ENCODE measurements at places on chromosomes 13 and 19.

GRCh38 chr13:37893321-37893720 lies 23.7 kb upstream of the TRPC4 start:
- no peak for DNase-seq

GRCh38 chr13:42612021-42612765 lies 38.2 kb downstream of the TNFSF11 start:
- no peak for DNase-seq

- DNase-seq: no peak
Measured at GRCh38 chr13:67120872-67121531, 109.1 kb downstream of the PCDH9 start.

GRCh38 chr19:48340995-48341394 lies 15.6 kb downstream of the EMP3 start:
- DNase-seq: no peak

DNA sequence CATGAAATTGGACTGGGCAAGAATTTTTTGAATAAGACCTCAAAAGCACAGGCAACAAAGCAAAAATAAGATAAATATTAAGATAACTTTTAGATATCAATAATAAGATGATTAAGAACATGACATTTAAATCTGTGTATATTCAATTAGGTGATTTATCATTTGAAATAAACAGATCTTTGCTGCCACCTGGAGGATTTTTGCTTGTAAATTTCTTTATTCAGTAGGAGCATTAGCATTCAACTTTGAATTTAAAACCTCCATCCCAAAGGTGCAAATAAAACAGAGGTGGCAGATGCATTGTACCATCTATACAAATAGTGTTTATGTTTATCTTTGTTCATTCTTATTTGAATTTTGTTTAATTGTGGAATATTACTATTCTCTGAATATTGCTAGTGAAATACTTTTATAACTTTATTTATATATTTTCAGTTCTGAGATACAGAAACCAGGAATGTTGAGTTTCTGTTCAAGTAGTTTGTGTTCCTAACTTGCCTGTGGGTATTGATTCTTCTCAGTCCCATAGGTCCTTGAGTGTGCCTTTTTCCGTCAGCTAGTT lies 20.9 kb downstream of the COG6 start:
- no peak for DNase-seq

- no peak for DNase-seq
Measured at GRCh38 chr13:32038343-32038742, 6.8 kb downstream of the FRY start.

GRCh38 chr19:16206637-16207036 lies 8.9 kb downstream of the AP1M1 start:
- DNase-seq: no peak

DNA sequence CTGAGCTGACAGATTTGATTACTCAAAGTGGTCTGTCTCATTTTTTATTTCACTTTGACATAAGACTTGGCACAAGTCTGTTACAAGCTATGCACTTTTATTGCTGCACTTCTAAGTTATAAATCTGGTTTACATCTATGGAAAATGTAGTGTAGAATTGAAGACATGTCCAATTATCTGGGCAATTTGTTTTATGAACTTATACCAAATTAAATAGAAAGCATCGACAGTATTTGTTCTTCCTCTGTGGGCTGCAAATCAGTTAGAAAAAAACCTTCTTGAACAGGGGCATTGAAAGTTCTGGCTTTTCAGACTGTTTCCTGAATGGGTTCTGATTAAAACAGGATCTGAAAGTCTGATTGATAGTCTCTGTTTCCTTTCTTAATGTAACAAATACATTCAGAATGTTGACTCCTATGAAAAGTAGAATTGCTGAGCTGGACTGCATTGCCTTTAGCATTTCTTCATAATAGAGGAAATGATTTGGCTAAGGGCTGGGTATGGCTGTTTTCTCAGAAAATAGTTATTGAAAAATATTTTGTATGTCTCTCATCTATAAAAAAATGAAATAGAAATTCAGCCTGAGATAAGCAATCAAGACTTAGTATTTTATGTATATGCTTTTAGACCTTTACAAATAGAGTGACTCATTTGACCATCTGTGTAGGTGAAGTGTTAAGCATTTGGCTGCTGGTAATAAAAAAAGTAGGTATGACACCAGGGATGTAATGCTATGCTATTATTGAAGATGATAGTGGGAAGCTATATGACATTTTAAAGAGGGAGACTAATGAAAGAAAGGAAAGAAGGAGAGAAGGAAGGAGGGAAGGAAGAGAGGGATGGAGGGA lies 210.9 kb upstream of the SPRY2 start:
- no peak for DNase-seq

DNA sequence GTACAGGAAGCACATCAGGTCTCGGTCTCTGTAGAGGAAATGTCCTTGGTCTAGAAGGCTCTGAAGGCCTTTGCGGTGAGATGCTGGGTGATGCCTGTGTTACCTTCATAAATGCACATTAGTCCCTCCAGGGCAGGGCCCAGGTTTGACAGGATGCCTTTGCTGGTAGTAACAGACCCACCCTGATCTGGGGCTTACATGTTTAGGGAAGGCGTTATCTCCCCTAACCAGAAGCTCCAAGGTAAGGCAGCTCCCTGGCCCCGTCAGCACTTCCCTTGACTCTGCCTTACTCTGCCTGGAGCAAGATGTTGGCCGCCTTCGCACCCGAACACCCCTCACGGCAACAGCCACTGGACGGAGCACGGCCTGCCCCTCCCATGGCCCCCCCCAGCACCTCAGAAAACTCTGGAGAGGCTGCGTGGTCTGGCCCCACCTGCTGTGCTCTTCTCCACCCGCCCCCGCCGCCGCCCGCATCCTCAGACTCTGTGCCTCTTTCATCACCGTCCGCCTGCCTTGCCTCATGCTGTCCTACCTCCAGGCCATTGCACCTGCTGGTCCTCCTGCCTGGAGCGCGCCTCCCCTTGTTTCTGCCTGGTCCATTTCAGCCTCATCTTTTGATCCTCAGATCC lies 9.1 kb downstream of the AP2A1 start:
- no peak for DNase-seq

GRCh38 chr19:40588110-40588854 lies 11.6 kb downstream of the SHKBP1 start:
- no peak for DNase-seq

DNA sequence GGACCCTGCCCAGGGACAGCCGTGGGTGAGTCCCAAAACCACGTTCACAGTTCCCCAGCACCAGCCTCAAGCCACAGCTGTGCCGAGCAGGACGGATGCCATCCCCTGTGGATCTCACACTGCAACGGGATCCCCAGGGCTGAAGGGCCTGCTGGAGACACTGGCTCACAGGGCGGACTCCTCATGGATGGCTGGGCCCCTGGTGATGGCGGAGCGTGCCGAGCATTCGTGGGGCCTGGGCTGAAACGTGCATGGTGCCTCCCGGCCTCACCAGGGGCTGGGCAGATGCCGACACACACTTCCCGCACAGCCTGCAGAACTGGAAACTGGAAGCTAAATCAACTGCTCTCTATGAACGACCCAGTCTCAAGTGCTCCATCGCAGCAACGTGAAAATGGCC lies 9.6 kb downstream of the RNF126 start:
- no peak for DNase-seq

GRCh38 chr13:105625691-105626090 lies 909.8 kb downstream of the EFNB2 start:
- DNase-seq: no peak

- DNase-seq: no peak
Measured at GRCh38 chr19:41264581-41265394, 616 bp downstream of the HNRNPUL1 start.

- no peak for DNase-seq
Measured at GRCh38 chr19:45163751-45164460, 3.1 kb upstream of the NKPD1 start.

GRCh38 chr13:93116809-93117208 lies 109.8 kb upstream of the GPC6 start:
- DNase-seq: no peak

GRCh38 chr13:31485651-31486051 lies 253.7 kb upstream of the RXFP2 start:
- DNase-seq: no peak

- DNase-seq: no peak
Measured at GRCh38 chr19:40726279-40726678, 9.4 kb downstream of the ITPKC start.

DNA sequence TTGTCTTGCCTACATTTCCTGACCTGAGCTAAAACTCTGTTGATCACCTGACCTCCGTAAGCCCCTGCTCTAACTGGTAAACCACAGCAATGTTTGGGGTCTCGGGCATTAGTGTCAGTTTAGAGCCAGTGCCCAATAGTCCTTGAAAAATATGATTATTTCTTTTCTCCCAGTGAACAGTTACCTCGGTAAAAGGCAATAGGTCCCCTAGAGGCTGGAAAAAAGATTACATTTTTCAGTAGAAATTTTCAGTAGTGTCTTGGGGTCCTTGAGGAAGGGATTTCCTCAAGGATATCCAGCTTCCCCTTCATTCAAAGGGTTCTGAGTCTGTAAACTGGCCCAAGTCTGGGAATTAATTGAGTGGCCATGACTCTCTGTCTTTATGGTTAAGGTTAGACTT lies 177.5 kb downstream of the SLC7A1 start:
- DNase-seq: no peak

- DNase-seq: no peak
Measured at GRCh38 chr19:10286803-10287737, at the start of gene ICAM4. TSS of gene ICAM4 (plus strand) at chr19:10286955. CDS start at chr19:10287013, 58 bp downstream.

DNA sequence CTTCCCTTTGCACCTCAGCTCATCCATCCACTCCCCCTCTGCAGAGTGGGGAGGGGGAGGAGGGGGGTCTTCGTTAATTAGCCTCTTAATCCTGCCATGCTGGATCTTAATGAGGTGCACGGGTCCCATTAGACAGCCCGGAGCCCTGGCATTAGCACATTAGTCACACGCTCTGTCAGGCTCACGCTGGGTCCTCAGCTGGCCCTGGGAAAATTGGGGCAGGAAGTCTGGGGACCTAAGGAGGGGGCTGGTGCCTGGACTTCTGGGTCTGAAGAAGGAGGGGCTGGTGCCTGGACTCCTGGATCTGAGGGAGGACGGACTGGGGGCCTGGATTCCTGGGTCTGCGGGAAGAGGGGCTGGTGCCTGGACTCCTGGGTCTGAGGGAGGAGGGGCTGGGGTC lies 444 bp upstream of the NCCRP1 start:
- no peak for DNase-seq

GRCh38 chr13:89372193-89372592 lies 1701.0 kb downstream of the SLITRK5 start:
- DNase-seq: no peak

- no peak for DNase-seq
Measured at GRCh38 chr19:10568062-10568825, 535 bp downstream of the CDKN2D start.

DNA sequence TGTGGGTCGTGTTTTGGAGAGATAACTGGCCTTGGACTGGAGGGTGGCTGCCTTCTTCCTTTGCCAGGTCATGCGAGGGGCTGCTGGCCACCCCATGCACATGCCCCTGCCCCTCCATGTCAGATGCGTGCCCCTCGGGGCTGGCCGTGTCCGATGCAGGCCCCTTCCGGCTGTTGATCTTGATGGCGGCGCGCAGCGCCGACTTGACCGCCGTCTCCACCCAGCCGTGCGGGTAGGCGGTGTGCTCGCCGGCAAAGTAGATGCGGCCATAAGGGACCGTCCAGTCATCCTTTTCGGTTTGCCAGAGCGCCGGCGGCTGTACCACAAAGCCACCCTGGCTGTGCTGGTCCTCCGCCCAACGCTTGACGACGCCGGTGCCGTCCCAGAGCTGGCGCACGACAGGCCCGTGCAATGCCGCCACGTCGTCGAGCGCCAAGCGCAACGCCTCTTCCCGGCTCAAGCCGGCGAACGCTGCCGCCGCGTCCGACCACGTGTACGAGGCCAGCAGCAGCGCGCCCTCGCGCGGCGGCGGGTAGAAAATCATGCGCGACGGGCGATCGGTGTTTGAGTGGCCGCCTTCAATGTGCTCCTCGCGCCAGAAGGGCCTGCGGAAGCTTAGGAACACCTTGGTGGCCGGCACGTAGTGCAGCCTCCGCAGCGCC lies 6.9 kb downstream of the IL4I1 start:
- no peak for DNase-seq

- DNase-seq: no peak
Measured at GRCh38 chr19:38734176-38734425, 10.2 kb downstream of the CAPN12 start.

GRCh38 chr13:26280822-26281221 lies 26.9 kb downstream of the CDK8 start:
- DNase-seq: no peak

Measured in NCI-H1436 treated with DMSO at 0.1 percent for 48 hours (cell line).